ENCODE measurements at places on chromosomes 2 and 18. TPM values are rescaled to one million over a fixed set of nuclear protein-coding genes. Genes with fewer than 3 reads are reported as not detected.

GRCh38 chr2:163670929-163671328 lies 64.9 kb downstream of the FIGN start:
- DNase-seq = no peak

DNA sequence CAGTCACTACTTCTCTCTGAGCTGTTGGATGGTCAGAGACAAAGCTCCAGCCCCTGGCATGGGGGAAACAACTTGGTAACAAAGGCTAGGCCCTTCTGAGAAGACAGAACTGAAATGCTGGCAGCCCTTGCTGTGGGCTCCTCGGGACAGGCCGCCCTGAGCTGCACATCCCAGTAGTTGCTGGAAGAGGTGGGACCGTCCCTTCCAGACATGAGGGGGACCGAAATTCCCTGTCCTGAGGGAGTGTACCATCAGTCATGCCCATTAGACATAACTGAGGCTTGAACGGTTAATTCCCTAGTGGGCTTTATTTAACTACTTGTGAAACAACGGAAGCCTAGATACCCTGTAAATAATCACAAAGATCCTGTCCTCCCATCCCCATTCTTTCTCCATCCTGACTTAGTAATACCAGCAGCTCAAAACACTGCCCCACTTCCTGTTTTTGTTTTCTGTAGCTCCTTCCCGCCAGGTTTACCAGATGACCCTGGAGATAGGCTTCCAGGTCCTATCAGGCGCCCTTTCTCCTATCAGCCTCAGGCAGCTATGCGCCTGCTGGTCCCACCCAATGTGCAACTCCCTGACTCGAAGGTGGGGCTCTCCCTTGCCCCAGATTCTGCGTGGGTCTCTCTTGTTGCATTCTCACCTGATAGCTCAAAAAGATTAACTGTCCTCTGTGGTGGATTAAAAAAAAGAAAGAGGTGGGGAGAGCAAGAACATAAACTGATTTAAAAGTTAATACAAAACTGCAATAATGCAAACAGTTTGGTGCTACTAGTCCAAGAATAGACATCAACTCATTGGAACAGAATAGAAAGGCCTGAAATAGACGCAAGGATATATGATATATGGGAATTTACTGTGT lies 37.0 kb upstream of the NT5DC4 start:
- DNase-seq = no peak

DNA sequence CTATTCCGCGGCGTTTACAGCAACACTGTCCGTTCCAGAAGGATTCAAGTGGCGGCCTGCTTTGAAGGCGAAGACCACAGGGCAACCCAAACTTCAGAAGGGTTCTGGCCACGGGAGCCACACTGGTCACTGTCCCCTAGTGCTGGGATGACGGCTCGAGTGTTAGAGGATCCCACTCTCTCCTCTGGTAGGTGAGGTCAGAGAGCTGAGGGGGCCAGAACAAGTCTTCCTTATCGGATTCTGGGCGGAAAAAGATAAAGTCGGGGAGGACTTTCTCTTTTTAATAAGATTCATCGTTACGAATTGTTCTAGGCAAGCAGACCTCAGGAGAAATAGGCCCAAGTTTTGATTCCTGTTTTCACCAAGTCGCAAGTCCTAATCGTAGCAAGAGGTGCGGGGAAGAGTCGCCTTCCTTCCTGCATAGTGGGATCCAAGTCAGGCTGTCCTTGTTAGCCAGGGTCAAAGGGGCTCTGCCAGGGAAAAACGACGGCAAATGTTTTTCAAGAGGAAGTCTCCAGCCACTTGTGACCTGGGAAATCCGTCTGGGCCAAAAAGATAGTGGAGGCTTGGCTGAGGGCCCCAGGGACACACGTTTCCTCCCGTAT lies 864 bp upstream of the MYL12A start:
- peak; percentile 57 for DNase-seq

The LAMA1 gene
- total RNA-seq = 4.5 TPM

GRCh38 chr18:55251254-55251971 lies 292.2 kb upstream of the CCDC68 start:
- DNase-seq = peak; percentile 81

GRCh38 chr2:44692821-44693220 lies 248.7 kb upstream of the SIX3 start:
- no peak for DNase-seq

GRCh38 chr2:156065912-156066311 lies 266.6 kb downstream of the NR4A2 start:
- DNase-seq = no peak

DNA sequence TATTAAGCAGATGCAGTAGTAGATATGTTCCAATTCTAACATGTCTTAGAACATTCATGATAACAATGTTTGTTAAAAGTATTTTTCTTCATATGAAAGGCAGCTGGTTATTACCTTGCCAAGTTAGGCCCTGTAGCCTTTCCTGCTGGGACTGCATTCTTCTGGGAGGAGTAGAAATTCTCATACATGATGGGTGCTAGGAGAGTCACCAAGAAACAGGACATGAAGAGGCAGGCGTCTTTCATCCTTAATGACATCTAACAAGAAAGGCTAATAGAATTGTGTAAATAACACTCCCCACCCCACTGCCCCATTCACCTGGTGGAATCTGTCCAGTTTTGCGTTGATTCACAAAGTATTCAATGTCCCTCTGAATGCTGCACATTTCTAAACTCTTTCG lies 24.7 kb upstream of the EPG5 start:
- no peak for DNase-seq

The ITPRIPL1 gene
- total RNA-seq = 6.3 TPM

DNA sequence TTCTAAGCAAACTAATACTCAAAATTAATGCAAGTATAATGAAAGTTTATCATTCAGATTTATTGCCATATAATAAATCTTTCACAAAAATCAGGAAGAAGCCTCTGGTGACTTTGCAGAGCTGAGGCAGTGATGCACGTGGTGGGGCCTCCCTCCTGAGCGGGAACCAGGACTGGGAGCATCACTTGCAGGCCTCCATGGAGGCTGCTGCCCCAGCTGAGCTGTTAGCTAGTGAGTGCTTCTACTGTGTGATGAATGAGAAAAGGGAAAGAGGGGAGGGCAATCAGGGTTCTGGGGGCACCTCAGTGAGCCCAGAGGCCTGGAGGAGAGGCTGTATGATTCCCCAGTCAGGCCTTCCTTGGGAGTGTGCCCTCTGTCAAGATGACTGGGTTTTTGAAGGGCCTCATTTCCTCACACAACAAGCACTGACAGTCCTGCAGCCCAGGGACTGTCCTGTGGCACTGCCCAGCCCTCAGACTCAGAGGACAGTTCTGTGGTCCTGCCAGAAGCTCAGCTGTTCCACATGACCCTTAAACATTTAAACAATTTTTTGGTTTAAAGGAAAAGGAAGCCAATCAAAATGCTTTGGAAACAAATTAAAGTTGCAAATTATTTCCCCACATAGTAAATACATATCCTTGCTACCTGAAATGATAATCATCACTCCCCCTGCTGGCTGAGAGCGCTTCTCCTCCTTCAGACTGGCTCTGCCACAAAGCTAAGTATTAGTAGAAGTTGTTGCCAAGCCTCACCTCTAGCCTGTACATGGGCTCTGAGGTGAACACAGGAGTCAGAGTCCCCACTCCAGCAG lies 90.9 kb upstream of the SMAD7 start:
- DNase-seq = peak; percentile 71

The BUB1 gene
- 18.2 TPM for total RNA-seq

The FOXD4L1 gene
- not detected for total RNA-seq

- no peak for DNase-seq
Measured at GRCh38 chr2:25178976-25179375, 10.6 kb upstream of the POMC start.

The DCC gene
- total RNA-seq = 5.5 TPM

The AQP12B gene
- total RNA-seq = not detected

- DNase-seq = no peak
Measured at GRCh38 chr2:20415511-20415918, 31.4 kb upstream of the RHOB start.

- DNase-seq = peak; percentile 69
Measured at GRCh38 chr18:23883277-23883790, 131.2 kb upstream of the TTC39C start.

The CXCR1 gene
- 0.31 TPM for total RNA-seq

GRCh38 chr2:215604606-215605005 lies 168.7 kb upstream of the FN1 start:
- no peak for DNase-seq

DNA sequence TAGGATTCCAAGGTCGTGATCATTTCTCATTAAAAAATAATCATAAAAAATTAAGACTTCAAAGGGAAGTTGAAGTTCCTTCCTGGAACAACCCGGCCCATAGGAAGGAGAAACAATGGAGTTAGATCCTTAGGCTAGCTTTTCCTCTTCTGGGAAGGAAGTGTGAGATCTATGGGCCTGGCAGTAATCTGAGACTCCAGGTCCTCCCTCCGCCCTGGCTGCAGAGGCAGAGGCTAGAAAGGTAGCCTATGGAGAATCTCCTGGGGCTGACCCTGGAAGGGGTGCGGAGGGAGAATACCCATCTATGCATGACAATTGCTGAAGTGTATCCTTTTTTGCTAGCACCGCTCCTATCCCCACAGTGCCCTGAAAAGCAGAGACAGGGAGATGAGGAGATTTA lies 37.9 kb downstream of the TRIB2 start:
- no peak for DNase-seq

DNA sequence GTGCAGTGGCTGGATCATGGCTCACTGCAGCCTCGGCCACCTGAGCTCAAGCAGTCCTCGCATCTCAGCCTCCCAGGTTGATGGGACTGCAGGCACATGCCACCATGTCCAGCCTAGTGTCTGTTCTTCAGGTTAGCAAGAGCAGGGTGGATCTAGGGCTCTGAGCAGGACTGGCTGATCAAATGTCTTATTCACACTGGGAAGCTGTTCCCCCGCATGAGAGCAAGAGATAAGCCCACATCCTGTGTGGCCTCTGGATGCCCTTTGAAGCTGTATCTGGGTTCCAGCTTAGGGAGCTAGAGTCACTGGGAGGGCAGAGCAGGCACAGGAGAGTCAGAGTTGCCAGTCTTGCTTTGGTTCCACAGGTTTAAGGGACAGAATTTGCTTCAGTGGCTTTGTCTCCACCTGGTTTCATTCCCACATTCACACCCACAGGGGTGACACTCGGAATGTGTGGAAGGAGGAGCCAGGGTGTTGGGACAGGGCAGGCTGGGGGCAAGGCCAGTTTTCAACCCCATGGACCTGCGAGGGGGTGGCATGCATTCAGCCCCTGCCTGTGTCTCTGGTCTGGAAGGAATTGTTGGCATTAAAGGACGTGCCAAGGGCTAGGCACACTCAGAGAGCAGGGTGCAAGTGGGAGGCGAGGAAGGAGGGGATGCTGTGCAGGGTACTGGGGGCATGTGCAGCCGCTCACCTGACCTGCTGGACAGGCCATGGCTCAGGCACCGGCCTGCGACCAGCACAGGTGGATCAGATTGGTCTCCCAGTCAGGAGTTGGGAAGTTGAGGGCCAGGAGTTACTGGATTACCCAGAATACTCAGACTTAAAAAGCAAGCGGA lies 24.5 kb downstream of the PTPN18 start:
- no peak for DNase-seq

- DNase-seq = peak; percentile 42
Measured at GRCh38 chr2:233084488-233084887, 24.3 kb downstream of the INPP5D start.

DNA sequence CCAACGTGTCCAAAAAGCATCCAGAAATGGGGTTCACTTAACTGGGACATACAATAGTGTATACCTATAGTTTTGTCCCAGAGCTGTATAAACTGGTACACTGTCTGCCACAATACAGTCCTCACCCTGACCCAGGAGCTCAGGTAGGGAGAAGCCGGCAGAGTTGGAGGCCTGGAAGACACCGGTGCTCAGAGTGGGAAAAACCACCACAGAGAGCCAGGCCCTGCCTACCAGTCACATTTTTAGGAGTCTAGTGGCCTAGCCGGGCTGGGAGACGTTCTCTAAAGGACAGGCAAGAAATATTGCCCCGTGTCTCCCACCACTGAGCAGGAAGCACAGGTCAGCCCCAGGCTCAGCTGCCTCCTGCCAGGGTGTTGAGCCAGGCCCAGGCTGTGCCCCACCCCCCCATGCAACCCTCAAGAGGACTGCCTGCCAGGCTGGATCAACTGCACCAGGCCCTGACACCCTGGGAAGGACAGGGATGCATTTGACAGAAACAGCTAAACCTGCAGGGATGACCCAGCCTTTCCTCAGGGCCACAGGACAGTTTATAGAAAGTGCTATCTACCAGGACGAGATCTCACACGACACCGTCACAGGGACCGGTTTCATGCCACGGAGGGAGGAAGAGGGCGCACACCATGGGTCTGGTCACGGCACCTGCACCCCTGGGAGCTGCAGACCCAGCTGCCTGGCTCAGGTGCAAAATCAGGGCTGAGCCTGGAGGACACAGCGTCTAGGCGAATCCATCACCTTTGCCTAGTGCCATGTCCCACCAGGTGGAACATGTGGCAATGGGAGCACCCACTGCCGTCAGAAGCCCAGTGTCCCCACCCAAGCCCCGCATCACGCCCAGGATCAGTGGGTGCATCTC lies 89.9 kb downstream of the TMEM18 start:
- no peak for DNase-seq

The AQP12A gene
- not detected for total RNA-seq

DNA sequence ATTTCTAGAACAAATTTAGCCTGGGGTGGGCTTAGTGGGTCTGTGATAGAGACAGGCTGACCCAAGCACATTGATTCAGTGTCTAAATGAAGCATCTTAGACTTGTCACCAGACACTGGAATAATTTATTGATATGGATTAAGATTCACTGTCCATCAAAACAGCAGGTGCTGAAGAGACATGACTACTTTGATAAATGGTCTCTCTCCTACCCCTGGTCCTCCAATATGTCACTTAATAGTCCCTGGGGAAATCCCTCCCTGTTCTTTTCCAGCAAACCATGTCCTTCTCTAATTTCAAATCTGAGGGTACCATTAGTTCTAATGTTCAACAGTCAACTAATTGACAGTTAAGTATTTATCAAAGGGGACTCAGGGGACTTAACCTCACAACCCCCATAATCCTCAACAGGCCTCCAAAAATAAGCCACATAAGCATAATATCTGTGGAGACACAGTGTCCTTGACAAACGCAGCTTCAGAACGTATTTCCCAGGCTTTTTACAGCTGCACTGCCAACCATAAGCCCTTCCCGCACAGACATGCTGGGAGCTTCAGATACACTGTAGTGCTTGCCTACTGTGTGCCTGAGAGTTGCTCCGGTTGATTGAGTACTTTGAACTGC lies 391.0 kb downstream of the THSD7B start:
- DNase-seq = no peak

The ALPG gene
- total RNA-seq = not detected

- no peak for DNase-seq
Measured at GRCh38 chr18:46310675-46311345, 206.6 kb downstream of the HAUS1 start.

The SLC23A3 gene
- total RNA-seq = 0.92 TPM

DNA sequence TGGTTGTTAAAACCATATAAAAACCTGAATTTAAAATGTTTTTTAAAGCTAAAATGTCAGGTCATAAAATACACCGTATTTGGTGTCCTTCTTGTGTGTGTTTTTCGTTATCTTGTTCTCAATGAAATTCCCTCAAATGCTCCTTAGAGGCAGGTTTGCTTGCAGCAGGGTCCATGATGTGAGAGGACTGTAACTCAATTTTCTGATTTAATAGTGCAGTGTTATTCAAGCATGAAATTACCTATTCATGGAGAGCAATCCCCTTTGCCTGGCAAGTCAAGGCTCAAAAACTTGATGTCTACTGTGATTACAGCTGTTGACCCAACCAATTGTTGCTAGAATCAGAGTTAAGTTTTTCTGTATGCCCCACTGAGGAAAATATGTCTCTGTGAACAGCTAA lies 318.2 kb downstream of the GALNT13 start:
- no peak for DNase-seq

GRCh38 chr2:30201990-30202389 lies 29.3 kb upstream of the LBH start:
- peak; percentile 41 for DNase-seq

The ANKRD29 gene
- total RNA-seq = 9.2 TPM

- no peak for DNase-seq
Measured at GRCh38 chr2:117981810-117982209, 32.1 kb downstream of the CCDC93 start.

The TMEM200C gene
- 1.4 TPM for total RNA-seq

The POTEI gene
- total RNA-seq = 0.21 TPM

Data from tongue (tissue), 3 donors.